Fibroblast of skin of scalp (primary cell): ENCODE measurements at places on chromosomes 13 and 19.

DNA sequence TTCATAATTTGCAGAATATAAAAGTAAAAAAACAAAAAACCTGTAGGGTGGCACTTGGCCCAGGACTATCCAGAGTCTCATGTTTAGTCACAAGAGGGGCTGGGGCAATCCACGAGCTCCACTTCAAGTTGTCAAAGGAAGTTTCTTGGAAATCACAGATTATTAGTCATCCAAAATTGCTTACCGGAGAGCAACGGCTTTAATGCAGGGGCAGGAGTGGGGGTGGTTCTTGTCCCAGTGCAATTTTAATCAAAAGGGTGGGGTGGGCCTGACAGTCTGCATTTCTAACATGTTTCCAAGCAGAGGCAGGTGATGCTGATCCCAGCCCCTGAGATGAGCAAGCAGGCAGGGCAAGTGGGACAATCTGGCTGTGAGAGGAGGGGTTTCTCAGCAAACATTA, 233.9 kb downstream of the ABCC4 start:
- no peak for DNase-seq

GRCh38 chr19:49340865-49341718, 5.9 kb downstream of the CD37 start:
- DNase-seq: no peak

DNA sequence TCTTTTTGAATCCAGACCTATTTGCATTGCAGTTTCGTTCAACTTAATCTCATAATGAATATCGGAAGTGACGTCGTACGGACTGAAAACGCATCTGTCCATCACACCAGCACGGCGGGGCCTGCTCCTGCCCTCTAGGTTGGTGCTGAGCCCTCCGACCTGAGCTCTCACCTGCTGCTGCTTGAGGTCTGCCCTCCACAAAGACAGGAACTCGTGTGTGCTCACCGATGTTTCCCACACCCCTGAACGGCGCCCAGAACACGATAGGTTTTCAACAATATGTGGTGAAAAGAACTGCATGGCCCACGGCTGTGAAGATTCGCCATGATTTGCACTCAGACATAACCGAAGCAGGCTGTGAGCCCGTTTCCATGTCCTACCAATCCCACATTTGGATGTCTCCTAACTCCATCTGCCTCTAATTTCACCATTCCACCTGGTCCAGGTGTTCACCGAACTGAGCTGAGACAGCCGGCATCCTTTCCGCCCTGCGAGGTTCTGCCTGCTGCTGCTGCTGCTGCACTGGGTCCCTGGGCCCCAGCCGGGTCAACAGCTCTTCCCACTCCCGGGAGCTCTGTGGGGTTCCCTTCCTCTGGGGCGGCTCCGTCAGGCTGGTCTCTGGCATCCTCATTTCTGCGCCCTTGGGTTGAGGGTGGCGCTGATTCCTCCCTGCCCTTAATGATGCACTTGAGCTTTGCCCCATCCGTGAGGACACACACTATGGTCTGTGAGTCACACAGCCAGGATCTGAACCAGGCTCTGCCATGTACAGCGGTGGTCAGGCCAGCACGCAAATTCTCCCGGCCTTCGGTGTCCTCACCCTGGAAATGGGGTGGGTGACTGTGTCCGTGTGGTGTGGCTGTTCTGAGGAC, 20.9 kb downstream of the GRTP1 start:
- DNase-seq: no peak

GRCh38 chr13:94322925-94323763, 156.3 kb downstream of the DCT start:
- DNase-seq: no peak

GRCh38 chr19:40599902-40600569, 1.1 kb upstream of the LTBP4 start:
- no peak for DNase-seq

- DNase-seq: peak; percentile 64
Observed at GRCh38 chr19:15264061-15264932, 32.0 kb upstream of the EPHX3 start.

DNA sequence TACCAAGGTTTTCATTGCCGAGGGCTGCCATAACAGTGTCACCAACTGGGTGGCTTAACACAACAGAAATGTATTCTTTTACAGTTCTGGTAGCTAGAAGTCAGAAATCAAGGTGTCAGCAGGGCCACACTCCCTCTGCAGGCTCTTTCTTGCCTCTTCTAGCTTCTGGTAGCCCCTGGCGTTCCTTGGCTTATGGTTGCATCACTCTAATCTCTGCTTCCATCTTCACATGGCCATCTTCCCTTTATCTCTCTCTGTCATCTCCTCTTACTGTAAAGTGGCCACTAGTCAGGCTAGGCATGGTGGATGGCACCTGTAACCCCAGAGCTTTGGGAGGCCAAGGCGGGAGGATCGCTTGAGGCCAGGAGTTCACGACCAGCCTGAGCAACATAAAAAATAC, 38.0 kb upstream of the MRI1 start:
- DNase-seq: no peak
